ENCODE measurements at places on chromosomes 2 and 18.

DNA sequence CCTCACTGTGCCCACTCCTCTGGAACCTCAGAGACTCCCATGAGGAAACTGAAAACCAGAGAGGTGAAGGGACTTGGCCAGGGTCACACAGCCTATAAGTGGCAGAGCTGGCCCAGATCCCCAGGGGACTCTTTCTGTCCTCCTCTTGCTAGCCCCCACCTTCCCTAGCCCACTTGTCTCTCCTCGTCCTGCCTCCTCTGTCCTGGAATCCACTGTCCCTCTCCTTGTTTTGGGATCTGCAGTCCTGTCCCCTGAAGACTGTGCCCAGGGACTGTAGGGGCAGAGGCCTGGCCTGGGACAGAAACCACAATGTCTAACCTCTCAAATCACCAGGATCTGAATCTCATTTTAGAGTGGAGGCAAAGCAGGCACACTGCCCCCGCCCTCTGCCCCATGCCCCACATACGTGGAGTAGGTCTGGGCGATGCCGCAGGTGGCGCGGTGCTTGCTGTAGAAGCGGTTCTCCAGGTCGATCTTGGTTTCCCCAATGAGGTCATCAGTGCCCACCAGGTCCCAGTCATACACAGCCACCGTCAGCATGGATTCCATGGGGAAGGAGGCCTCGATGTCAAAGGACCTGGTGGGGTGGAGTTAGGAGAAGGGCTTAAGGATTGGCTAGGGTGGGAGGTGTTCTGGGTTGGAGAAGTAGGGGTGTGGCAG lies 12.5 kb downstream of the OTOF start:
- DNase-seq = no peak

DNA sequence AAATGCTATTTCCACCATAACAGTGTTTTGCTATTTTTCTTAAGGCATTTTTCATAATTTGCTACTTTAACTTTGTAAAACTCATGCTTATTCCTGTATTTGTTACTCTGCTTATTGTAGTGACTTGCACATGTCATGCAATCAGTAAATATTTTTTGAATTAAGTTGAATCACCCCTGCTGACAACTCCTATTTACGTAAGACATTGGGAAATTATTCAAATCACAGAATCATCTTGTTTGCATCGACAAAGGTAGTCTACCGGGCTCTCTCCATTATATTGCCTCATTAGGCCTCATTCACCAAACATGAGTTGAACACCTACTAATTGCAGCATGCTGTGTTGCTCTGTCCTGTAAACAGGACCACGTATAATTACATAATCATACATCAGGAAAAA lies 478.5 kb upstream of the ZEB2 start:
- no peak for DNase-seq

DNA sequence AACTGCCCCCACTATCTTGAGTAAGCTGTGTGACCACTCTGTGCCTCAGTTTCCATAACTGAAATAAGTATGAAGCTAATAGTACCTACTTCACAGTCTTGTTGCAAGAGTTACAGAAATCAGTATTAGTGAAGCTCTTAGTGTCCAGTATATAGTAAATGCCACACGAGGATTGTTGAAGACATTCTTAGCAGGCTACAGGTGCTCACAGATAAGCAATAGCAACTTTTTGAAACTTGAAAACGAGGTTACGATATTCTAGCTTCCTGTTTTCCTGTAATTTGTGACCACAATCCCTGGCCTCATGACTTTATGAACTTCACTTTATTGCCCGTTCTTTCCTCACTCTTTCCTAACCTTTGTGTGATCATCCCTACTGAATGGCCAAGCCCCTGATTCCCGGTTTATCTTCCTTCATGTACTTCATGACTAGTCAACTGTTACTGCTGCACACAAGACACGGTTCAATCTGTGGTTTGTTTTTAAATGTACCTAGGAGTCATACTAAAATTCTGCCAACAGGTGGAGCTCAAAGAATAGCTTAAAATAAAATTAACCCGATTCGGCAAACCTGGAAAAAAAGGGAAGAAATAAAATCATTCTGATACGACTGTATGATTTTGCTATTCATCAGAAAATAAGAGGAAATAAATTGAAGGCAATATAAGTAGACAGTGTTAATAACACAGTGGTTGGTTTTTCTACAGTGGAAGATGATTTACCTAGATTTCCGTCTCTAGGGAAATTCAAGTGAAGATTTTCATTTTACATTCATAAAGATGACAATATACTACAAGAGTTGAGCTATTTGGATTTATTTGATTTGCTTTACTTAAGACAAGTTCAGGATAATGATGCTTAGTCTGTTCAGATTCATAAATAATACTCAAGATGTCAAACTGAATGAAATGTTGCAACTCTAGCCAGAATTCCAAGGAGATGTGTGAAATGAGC lies 38.1 kb upstream of the STAT1 start:
- DNase-seq = no peak

- DNase-seq = no peak
Measured at GRCh38 chr2:140600116-140600515, 1530.7 kb downstream of the LRP1B start.

DNA sequence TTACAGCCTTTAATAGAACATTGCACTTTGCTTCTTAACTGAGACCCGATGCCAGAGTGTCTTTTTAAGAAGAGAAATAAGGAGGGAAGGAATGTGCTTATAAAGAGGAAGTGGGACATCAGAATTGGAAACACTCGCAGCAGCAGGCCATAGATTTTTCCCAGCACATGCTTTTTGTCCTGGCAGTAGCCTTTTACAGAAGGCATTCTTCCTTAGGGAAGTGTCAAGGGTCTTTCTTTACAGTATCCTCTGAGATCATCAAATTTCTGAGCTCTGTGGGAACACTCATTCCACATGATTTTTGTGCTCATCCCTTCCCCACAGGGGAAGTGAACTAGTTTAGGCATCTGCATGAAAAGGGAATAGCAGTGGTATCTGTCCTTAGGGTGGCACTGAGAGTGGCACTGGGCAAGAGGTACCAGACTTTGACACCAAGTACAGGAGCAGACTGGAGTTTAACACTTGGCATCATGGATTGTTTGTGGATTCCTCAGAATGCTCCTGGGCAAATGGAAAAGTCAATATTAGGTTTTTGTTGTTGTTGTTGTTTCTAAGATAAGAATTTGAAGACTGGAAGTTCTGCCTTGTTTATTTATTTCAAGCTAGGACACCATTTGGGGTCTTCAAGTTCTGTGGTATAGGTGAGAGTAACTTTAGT lies 4.1 kb downstream of the MYO1B start:
- DNase-seq = no peak

- DNase-seq = no peak
Measured at GRCh38 chr2:119586085-119586484, 41.8 kb downstream of the CFAP221 start.

- DNase-seq = no peak
Measured at GRCh38 chr2:69659349-69659748, 15.8 kb upstream of the AAK1 start.

DNA sequence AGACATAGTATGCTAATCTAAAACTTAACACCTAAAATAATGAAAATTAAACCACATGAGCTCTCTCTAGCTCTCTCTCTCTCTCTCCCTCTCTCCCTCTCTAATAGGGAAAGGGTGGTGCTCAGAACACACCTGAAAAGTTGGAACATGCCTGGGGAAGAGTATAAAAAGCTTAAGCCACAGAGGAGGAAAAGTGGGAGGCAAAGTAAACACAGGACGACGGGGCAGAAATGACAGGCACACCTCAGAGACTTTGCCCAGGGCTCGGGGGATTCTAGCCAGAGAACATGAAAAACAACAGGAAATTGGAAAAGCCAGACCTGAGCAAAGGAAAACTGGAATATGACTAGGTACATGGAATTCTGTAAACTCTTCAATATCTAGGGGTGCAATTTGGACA lies 666.1 kb downstream of the BCL11A start:
- no peak for DNase-seq

DNA sequence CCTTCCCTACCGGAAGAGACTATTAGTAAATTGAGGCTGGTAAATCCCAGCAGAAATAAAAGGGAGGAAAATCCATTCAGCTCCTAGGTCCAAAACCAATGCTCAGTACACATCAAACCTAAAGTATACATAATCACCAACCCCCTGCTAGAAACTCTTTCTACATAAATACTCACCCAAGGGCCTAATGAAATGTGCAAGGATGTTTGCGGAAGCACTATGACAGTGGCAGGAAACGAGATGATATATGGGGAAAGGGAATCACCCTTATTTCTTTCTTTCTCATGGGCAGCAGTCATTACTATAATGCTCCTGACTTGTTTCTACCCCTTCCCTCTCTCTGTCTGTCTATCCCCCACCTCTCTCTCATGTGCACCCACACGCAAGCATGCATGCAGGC lies 1.3 kb upstream of the SCTR start:
- no peak for DNase-seq

GRCh38 chr18:63306249-63306648 lies 13.3 kb downstream of the BCL2 start:
- no peak for DNase-seq

GRCh38 chr2:167480986-167481309 lies 592.7 kb downstream of the XIRP2 start:
- no peak for DNase-seq

DNA sequence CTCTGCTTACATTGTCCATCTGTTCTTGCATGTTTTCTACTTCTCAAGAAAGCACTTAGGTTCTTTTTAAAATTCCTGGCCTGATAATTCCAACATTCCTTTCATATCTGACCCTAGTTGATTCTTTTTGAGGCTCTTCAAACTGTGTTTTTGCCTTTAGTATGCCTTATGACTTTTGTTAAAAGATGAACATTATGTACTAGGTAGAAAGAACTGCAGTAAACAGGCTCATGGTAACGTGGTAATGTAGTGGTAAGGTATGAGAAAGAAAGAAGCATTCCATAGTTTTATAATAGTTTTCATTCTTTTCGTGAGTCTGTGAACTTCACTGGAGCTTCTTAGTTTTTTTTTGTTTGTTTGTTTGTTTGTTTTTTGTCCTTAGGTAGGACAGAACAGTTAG lies 306.4 kb downstream of the MBD2 start:
- no peak for DNase-seq

DNA sequence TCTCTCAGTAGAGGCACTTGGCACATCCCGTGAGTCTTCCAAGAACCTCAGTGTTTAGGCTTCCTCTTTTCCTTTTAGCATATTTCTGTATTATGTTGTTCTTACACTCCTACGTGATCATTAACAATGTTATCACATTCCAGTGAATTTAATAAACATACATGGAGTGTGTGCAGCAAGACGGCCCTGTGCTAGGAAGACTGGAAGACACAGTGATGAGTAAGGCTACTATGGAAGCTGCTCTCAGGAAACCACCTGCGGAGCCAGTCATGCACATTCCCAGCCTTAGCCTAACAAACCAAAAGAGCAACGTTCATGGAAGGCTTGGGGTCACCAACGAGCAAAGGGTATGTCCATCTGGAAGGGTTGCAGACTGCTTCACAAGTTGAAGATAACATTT lies 103.4 kb downstream of the ETAA1 start:
- DNase-seq = no peak

DNA sequence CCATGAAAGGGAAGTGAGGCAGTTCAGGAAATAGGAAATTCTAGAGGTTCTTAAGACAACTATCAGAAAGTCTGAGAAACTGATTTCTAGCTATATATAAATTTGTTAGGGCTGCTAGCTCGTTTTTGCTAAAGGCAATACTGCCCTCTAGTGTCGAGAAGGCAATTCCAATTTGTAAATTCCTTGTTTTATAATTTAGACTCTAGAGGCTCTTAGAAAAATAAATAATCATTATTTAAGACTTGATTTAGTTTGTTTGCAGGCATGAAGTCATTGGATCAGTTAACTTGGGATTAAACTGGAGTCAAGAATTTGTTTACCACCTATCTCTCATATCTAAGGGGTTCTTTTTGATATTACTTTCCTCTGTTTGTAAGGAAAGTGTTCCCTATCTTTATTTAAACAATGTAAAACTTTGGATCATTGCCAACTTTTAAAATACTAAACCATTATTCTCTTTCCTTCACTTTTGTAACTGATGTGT lies 66.2 kb downstream of the ACVR2A start:
- DNase-seq = no peak

DNA sequence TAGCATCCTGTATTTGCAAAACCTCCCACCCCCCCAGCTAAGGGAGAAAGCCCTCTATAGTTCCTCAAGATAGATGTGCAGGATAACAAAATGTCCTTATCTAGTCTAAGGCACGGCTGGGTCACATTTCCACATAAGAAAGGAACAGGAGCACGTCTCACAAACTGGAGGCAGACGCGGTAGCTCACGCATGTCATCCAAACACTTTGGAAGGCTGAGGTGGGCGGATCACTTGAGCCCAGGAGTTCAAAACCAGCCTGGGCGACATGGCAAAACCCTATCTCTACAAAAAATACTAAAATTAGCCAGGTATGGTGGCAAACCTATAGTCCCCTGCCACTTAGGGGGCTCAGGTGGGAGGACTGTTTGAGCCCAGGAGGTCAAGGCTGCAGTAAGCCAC lies 9.3 kb downstream of the SF3B1 start:
- DNase-seq = no peak

DNA sequence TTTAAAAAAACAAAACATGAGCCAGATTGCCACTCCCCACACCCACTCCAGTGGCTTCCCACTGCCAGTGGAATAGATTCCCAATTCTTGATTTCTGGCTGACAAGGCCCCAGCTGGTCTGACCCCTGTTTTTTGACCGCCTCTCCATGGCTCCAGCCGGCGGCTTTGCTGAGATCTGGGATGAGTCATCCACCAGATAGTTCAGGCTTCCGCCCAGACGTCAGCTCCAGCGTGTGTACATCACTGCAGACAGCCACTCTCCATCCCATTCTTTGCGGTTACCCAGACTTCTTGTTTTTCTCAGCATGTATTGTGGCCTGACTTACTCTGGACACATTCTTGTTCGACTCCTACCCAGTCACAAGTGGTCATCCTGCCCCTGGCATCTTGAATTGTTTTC lies 227.9 kb downstream of the GBX2 start:
- no peak for DNase-seq

DNA sequence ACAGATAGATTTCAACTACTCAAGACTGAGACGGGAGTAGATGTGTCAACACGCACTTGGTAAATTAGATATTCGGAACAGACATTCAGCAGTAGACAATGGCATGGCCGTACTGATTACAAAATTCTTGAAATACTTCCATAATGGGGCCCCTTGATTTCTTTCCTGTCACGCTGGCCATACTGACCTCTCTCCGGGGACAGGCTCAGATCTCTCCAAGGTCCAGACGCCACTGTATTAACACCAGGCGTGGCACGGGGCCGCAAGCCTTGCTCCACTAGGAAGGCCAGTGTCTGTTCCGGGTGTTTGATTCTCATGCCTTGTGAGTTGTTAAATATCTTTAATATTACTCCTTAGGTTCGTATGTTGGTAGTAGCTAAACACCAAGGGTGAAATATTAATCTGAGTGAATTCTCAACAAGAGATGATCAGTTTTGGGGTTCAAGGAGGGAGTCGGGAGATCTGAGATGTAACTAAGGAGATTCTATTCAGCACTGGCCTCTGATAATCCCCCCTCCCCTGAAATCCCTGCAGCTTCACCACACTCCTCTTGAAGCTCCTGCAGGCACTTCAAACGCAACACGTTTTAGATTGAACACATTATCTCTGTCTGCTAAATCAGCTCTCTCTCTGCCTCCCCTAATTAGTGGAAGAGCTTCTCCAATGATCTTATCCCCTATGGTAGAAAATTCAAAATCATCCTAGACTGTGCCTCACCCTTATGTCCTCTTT lies 2.2 kb upstream of the EHD3 start:
- no peak for DNase-seq
